ENCODE measurements at places on chromosomes 2 and 18.

DNA sequence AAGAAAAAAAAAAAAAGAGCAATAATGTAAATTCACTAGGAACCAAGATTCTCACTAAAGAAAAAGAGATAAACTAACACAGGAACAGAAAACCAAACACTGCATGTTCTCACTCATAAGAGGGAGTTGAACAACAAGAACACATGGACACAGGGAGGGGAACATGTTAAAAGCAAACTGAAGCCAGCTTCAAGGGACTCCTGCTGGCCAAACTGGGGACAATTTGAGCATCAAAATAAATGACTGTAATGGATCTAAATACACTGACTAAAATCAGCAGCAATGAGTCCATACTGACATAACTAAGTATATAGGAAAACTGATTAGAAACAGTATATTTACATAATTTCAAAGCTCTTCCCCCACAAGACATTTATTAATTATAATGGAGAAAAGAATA lies 73.0 kb downstream of the FARSB start:
- no peak for DNase-seq

- DNase-seq: peak; percentile 77
These were observed 232.8 kb downstream of the GRB14 start for GRCh38 chr2:164388511-164388910.

- DNase-seq: no peak
These were observed 12.9 kb upstream of the INPP5D start for GRCh38 chr2:233047206-233047605.

DNA sequence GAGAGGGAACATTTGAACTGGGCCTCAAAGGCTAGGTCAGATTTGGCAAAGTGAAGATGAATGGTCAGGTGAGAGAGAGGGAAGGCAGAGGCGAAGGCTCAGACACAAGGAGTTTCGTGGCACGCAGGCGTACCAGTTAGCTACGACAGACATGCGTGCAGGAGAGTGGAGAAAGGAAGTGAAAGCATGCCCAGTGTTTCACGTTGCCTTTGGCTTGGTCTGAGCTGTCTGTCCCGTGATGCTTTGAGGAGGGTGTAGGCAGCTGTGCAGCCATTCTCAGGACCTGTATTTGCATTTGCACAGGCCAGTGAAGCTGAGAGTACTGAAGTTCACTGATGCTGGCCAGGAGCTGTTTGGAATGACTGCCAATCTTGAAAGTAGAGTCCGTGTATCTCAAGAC lies 69.5 kb downstream of the HNRNPLL start:
- no peak for DNase-seq

- DNase-seq: no peak
These were observed 58.3 kb downstream of the KANSL1L start for GRCh38 chr2:210112871-210113270.

GRCh38 chr2:70994009-70994698 lies 519 bp downstream of the TEX261 start:
- DNase-seq: peak; percentile 36

DNA sequence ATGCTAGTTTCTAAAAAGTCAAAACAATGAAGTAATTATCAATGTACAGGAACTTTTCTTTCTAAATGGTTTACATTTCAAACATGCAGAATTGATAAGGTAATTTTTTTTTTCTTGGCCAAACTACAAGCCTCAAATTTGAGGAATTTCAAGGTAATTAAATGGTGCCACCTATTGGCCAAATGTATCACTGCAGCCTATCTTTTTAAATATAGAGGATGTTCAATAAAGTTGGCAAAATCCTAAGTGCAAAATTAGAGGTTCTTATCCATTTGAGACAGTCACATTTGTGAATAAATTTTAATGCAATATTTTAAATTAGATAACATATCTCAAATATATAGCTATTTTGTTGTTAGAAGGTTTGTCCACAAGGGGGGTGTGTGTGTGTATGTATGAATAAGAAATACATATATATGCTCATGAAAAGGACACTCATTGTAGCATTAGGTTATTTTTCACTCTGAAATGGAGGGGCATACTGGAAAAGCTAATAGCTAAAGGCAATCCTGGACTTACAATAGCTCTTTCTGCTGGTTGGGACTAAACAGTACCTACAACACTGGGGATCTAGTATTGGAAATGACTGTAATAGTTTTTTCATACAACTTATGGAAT lies 26.2 kb downstream of the MMADHC start:
- DNase-seq: peak; percentile 9

DNA sequence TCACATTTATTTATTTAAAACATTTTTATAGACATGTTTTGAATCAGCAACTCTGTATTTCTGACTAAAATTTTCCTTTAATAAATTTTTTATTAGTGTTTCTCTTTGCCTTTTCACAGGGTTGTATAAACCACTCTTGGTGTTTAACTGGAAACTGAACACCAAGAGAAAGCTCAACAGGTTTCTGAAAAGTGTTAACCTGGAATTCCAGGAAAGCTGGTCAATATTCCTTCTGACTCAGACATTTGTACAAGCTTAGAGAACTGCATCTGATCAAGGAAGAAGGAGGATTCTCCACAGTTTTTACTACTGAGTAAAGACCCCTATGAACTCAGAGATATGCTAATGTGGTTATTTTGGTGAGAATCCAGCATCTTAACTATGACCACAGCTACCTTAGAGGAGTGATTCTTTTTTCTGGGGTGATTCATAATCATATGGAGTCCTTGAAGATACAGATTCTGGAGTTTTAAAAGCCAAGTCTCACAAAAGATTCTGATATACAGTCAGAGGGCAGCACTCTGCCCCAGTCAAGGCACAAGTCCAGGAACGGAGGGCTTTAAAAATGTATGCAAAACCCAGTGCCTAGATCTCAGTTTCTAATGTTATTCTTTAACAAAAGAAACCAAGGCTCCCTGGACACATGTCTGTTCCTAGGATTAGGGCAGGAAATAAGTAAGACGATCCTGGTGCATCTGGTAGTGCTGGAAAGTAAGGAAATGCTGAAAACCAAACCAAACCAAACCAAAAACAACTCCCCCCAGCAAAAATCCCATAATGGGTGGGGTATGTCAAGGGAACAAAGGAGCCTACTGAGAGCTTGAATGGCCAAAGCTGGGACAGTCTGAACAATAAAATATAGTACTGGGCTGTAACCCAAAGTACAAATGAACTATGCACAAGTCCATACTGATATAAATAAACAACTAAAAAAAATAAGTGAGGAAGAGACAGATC lies 85.1 kb upstream of the FZD5 start:
- no peak for DNase-seq

GRCh38 chr18:10032331-10033015 lies 118.7 kb downstream of the VAPA start:
- no peak for DNase-seq

- DNase-seq: no peak
These were observed 28.4 kb downstream of the EIPR1 start for GRCh38 chr2:3349211-3349693.

- no peak for DNase-seq
These were observed 1677.0 kb upstream of the LRRTM1 start for GRCh38 chr2:81981585-81981984.

- DNase-seq: no peak
These were observed 6.2 kb upstream of the MATN3 start for GRCh38 chr2:20018601-20019152.

DNA sequence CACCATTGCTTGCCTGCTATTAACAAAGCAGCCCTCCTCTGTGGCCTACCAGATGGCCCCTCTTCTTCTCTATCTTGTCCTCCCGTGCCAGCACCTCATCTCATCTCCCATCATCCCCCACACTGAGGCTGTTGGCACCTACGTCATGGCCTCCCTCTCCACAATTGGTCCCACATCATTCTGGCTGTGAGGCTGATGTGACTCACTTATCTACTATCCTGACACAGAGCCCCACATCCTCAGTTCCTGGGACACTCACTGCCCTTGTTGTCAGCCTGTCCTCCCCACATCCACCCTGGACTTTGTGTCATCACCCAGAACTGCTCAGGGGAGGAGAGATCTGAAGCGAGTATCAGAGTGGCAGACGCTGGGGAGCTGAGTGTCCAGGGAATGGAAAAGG lies 102.9 kb downstream of the MRO start:
- DNase-seq: no peak

GRCh38 chr2:5691985-5692529 lies at the start of gene SOX11:
Gene SOX11 (plus strand): TSS chr2:5692384. CDS start chr2:5692722, 338 bp downstream.
- DNase-seq: no peak

- DNase-seq: no peak
These were observed 40.4 kb upstream of the ANKRD62 start for GRCh38 chr18:12053289-12053688.

DNA sequence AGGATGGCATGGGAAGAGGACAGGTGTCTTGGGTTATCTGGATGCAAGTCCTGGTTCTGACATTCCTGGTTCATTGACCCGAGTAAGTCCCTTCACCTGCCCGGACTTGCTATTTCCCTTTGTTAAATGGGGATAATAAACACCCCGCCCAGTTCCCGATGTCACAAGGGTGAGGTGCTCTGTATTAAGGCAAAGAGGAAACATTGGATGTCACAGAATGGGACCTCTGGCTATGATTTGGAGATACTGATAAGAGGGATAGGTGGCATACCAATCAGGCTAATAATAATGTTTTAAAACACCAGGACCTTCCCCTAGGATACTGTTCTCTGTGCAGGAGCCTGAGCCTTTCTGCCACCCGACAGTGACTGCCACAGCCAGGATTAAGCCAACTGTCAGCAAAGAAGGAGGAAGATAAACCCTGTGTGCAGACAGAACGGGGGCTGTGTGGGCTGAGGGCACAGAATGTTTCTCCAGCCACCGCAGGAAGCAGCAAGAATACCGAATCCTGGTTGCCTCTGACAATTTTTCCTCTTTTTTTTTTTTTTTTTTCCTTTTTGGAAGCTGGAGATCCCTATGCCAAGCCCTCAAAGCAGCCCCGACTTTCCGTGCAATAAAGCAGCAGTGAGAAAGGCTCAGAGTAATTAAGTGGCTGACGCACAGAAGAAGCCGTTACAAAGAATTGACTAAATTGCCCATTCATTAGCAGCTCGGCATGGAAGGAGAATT lies 336.6 kb downstream of the SMAD2 start:
- DNase-seq: no peak

- no peak for DNase-seq
These were observed 240.9 kb upstream of the SIX2 start for GRCh38 chr2:45250176-45250575.

GRCh38 chr18:9177031-9177430 lies 40.5 kb downstream of the ANKRD12 start:
- DNase-seq: no peak

GRCh38 chr2:204495381-204495780 lies 49.9 kb upstream of the PARD3B start:
- no peak for DNase-seq

- DNase-seq: no peak
These were observed 70.6 kb upstream of the ASAP2 start for GRCh38 chr2:9135822-9136558.

DNA sequence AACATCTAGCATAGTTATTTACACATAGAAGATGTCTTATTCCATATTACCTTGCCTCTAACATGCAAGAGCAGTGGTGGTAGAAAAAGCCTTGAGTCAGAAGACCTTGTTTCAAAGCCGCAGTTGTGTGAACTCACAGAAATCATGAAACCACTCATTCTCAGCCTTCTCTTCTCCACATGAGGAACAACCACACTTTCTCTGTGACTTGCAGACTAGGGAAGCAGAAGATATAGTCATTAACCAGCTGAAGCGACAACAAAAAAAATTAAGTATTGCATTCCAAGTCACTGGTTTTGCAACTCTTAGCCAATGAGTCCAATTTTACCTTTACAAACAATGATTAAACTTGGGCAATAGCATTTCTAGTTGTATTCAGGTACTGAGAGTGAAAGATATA lies 19.0 kb downstream of the TWSG1 start:
- DNase-seq: no peak

- no peak for DNase-seq
These were observed 77.0 kb downstream of the EDAR start for GRCh38 chr2:108911807-108912628.

DNA sequence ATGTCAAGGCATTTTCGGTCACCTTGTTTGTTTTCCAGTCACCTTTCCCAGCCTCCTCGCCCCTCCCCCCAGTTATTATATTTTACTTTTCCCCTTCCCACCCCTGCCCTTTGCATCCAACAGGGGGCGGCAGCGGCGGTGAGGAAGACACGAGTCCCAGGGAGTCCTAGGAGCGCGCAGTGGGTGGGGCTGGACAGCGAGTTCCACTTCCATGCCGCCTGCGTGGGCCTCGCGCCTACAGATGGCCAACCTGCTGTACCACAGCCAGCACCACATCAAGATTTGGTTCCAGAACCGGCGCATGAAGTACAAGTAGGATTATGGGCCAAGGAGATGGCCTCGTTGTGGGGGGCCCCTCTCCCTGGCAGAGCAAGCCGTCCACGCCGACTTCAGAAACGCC lies 37.2 kb upstream of the EVA1A start:
- DNase-seq: no peak

- DNase-seq: no peak
These were observed 4.0 kb downstream of the IMP4 start for GRCh38 chr2:130346741-130347066.

GRCh38 chr2:197247083-197247482 lies 63.5 kb downstream of the ANKRD44 start:
- DNase-seq: no peak

DNA sequence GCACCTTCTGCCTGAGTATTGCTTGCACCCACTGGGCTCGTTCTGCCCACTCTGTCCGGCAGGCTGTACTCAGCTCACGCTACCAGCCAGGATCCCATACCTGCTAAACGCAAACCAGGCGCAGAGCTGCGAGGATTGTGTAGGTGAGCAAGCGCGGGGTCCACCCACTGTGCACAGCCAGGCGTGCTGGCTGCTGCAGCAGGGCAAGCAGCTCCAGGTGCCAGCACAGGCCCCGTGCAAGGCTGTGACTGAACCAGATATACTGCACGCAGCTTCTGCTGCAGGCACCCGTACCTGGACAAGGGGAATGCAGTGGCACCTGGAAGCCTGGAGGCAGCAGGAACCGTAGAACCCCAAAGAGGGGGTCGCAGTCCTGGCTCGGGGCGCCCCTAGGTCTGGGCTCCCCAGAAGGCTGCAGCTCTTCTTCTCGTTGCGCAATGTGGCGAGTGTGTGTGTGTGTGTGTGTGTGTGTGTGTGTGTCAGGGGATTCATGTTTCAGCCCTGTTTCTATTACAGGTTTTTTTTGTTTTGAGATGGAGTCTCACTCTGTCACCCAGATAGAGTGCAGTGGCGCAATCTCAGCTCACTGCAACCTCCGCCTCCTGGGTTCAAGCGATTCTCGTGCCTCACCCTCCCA lies 46.1 kb upstream of the RAB1A start:
- no peak for DNase-seq

DNA sequence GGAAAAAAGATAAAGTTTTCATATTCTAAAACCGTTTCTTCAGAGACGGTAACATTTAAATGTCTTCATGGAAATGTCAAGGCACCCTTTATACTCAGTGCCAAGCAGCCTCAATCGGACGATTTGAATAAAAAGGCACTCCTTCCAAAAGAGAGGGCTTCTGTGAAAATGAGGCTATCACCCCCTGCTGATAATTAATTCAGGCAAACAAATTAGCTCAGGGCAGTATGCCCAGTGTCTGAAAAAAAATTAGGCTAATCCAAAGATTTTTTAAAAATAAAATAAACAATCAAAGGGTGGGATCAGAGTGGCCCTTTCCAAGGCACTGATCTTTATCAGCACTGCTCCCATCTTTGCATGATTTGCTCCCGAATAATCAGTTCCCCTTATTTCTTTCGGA lies 151.0 kb upstream of the PID1 start:
- DNase-seq: no peak

- no peak for DNase-seq
These were observed 352.1 kb downstream of the RBM43 start for GRCh38 chr2:150909613-150910012.

- DNase-seq: no peak
These were observed 21.0 kb upstream of the PDE1A start for GRCh38 chr2:182447863-182448262.
